GM20000 (cell line): ENCODE measurements at places on chromosomes 5 and 9.

DNA sequence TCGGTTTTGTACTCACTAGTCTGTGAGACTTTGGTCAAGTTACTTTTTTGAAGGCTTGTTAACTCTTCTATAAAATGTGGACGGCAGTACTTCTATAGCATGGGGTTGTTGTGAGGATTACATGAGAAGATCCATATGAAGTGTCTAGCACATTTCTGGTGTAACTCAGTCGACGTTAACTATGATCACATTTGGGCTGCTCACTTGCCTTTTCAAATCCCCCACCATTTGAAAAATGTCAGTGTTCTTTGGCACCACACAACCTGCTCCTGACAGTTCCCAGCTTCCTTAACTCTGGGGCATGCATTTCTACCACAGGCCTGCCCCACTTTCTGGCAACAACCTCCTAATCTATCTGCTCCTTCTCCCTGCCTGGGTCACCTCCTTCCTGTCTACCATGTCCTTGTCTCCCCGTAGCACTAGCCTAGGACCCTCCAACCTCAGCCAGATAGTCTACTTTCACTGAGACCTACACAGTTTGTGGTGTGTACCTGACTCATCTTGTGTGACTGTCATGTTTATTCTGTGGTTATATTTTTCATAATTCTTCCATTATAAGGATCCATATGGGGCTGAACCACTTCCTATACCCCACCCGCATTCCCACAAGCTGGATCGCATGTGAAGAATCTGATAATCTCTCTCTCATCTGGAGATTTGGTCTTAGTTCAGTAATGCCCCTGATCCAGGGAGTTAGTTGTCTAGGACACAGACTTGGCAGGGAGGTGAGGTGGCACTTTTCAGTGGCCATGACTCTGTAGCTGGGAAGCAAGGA lies 30.2 kb upstream of the BASP1 start:
- DNase-seq: no peak

GRCh38 chr5:148091991-148092964 lies 28.5 kb downstream of the SPINK5 start:
- DNase-seq: no peak

GRCh38 chr9:129421371-129421770 lies 199.5 kb downstream of the C9orf50 start:
- DNase-seq: no peak

DNA sequence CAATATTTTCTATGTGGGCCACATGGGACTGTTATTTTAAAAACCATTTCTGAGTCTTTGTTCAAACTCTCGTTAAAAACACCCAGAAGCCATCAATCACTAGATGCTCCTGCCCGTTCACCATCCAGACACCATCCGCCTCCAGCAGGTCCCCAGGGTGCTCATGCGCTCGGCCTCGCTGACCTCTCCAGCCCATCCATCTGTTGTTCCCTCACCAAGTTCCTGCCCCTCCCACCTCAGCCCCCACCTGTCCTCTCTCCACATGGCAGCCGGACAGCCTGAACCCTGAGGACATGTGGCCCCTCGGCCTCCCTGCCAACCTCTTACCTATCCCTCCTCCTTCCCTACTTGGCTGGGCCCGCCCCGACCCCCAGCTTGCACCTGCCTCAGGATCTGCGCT lies 31.6 kb downstream of the NSUN2 start:
- no peak for DNase-seq

GRCh38 chr5:150253416-150254208 lies 36.0 kb downstream of the CAMK2A start:
- no peak for DNase-seq

DNA sequence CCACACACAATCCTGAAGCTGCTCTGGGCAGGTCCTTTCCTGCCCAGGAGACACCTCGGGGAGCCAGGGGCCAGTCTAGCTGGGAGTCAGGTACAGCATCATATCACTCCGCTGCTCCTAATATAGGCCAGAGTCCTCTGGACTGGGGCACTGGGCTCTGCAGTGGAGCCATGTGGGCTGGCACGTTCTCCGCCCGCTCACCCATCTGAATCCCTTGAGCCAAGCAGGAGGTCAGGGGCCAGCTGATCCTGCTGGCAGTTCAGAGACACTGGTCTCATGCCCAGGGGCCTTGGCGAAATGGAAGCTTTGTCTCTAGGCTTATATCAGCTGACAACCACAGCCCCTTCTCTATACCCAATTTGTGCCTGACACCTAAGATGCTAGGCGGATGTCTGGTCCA lies 9.3 kb upstream of the CORO2A start:
- DNase-seq: no peak

GRCh38 chr5:149837680-149838269 lies 106.8 kb downstream of the PDE6A start:
- DNase-seq: no peak

DNA sequence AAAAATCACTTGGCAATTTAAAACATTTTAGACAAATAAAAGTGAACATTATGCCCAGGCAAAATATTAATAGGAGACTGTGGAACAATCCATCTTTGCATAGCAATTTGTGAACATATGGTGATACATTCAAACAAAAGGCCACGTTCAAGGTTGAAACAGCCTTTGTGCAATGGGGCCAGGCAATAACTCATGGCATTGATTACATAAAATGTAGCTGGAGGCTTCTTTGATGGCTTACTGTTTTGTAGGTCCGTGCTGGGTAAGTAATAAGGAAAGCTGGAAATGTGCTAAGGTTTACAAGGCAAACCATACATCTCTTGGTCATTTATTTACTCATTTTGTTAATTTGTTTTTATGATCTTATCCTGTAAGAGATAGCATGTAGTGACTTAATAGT lies 651.8 kb downstream of the KCTD16 start:
- no peak for DNase-seq

DNA sequence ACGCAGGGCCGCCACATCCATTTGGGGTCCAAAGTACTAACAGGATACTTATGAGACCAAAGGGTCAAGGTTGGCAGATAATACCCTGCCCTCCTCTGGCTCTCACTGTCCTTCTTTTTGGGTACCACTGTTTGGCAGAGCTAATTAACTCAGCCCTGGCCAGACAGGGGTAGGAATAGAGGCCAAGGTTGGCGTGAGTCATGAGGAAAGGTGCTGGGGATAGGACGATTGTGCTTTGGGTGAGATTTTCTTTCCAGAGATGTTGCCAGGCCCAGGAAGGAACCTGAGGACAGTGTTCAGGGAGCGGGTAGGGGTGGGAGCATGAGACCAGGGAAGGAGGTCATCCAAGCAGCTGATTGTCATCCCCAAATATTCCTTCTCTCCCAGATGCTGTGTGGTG lies 191.8 kb upstream of the PANK3 start:
- no peak for DNase-seq

DNA sequence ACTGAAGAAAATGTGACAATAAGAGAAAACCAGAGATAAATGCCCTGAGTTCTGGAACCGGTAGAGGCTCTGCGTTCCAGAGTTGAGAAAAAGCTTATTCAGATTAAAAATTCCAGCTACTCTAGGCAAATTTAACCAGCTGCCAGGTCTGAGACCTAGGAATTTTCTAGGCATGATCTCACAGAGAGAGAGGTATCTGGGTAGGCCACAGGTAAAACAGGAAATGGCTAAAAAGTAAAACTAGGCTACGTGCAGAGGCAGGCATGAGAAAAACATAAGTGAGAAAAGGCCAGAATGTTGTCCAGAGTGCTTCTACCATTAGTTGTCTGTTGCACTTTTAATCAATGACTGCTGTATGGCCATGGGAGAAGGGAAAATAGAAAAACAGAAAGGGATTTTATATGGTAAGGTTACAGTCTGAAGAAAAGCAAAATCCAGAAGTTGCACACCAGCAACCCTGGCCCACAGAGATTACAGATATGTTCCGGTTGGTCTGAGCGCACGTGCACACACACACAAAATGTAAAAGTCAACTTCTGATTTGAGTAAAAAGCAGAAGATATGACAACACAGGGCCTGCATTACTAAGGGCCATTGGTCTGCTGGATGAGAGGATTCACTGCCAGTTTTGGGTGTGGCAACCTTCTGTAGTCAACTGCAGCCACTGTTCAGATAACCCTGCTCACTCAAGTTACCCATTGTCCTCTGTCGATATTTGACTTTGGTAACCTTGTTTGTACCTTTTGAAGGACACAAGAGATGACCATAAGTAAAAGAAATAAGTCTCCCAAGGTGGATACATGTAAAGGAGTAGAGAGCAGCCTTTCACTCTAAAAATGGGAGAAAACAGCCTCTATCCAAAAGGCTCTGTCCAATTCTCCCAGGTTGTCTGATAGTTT lies 266.0 kb downstream of the DTWD2 start:
- no peak for DNase-seq

GRCh38 chr5:86979811-86980411 lies 287.8 kb upstream of the RASA1 start:
- DNase-seq: peak; percentile 6

- DNase-seq: no peak
These were observed 27.6 kb upstream of the NUDT12 start for GRCh38 chr5:103590221-103590620.

GRCh38 chr9:124623966-124624734 lies 117.0 kb upstream of the NR5A1 start:
- DNase-seq: no peak

DNA sequence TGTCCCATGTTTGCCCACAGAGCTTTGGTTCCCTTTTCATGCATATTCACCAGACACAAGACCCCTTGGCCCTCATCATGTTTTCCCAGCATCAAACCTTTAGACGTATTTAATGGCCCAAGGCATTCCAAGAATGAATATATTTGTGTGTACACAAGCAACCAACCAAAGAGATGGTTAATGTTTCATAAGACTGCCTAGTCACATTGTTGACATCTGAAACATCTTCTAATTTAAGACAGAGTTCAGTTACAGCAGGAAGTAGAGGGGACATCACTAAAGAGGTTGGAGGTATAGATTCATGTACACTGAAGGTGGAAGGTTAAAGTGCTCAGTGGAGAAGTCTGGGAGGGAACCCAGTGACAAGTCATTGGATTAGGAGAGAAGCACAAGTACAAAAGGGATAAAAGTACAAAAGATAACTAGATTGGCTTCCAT lies 49.1 kb downstream of the SUSD1 start:
- DNase-seq: no peak

DNA sequence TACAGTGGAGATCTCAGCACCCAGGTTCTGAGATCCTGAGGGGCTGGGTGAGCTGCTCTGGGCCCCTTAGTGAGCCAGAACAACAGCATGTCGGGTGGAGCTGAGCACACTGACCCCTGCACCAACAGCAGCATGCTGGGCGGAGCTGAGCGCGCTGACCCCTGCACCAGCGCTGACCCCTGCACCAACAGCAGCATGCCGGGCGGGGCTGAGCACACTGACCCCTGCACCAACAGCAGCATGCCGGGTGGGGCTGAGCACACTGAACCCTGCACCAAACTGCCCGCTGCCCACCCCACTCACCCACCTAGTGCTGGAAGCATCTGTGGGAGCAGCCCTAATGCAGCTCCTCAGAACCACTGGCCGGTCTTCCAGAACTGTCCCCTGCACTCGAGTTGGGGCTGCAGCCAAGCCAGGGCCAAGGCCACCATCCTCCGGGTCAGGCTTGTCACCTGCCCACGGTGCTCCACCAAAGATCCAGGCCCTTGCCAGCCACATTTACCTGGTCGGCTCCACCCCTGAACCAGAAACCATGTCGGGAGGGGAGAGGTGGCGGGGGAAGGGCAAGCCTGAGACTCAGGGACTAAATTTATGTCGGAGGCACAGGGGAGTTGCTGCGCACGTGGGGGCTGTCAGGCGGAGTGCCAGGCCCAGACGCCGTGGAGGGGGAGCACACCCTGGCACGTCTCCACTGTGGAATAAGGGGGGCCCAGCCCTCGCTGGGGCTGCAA lies 80.3 kb downstream of the ADAMTS2 start:
- DNase-seq: no peak

GRCh38 chr9:80025796-80026520 lies 454.2 kb downstream of the TLE4 start:
- DNase-seq: no peak

GRCh38 chr5:10266137-10266536 lies 16.1 kb downstream of the CCT5 start:
- DNase-seq: no peak

- DNase-seq: peak; percentile 80
These were observed 10.8 kb downstream of the FIBCD1 start for GRCh38 chr9:130927995-130928900.

- no peak for DNase-seq
These were observed 39.3 kb downstream of the GARNL3 start for GRCh38 chr9:127303830-127304229.

DNA sequence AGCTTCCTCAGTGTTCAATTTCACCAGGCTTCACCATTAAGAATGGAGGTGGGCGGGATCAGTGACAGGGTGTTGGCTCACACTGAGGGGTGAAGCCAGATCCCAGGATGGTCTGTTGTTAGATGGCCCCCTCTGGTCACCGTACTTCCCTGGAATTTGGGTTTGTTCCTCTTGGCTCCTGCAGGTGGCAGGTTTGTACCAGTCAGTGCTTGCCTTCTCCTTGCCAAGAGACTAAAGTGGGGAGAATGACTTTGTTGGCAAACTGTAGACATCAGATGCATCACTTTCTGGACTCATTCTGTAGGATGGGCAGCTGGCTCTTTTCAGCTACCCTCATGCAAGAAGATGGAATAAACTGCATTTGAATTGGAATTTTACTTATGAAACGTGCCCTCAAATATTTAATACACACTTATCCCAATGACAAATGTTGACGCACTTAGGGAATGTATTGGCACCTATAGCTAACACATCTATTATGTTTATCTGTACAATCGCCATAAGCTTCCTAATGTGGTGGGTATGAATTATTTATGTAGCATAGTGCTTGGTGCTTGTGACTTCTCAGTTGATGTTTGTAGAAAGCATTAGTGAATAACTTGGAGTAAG lies 31.4 kb upstream of the ANKRD55 start:
- peak; percentile 29 for DNase-seq

DNA sequence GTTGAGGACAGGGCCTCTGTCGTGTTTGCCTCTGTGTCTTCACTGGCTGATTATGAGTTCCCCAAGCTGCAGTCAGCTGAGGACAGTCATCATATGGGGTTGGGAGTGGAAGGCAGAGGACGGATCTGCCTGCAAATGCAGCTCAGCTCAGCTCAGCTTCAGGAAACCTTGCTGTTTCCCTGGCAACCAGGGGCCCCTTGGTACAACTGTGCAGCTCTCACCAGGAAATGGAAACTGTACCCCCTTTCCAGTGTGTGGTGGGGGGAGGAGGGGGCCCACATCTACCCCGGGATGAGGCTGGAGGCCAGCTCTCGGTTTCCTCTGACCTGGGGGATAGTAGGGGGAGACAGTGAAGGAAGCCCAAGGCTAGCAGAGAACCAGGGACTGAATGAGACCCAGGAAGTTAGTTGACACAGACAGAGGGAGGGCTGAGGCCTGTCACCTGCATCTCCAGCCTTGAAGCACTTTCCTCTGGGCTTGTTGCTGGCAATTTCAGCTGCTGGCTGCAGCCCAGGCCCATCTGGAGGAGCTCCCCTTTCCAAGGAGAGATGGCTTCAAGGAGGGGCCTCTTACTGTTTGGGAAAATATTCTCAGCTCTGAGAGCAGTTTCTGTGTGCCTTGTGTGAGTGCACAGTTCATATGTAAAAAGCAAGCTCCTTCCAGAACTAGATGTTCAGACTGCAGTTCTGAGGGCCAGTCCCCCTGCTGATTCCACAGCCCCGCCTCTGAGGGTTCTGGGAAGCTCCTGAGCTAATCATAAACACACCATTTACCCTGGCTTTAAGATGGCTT lies 6.9 kb downstream of the ANXA6 start:
- peak; percentile 52 for DNase-seq

GRCh38 chr9:136539427-136540421 lies 6.1 kb downstream of the NOTCH1 start:
- peak; percentile 91 for DNase-seq

GRCh38 chr5:88854769-88855168 lies 28.2 kb downstream of the MEF2C start:
- no peak for DNase-seq
